Mucosa of descending colon (tissue), 3 donors: ENCODE measurements at places on chromosomes 7 and 10. TPM values are rescaled to one million over a fixed set of nuclear protein-coding genes. Genes with fewer than 3 reads are reported as not detected.

PNLIP gene
- total RNA-seq, result not detected

INA gene
- total RNA-seq, result 0.55 TPM

CXCL12 gene
- total RNA-seq, result 17.1 TPM

GRCh38 chr7:37908221-37908788 lies 8.3 kb downstream of the SFRP4 start:
- DNase-seq, result no peak

- DNase-seq, result no peak
These were observed 220.8 kb downstream of the FANK1 start for GRCh38 chr10:126117196-126117595.

- DNase-seq, result peak; percentile 69
These were observed 94.0 kb upstream of the ZMIZ1 start for GRCh38 chr10:78974617-78975317.

GRCh38 chr7:46100521-46100920 lies 179.4 kb upstream of the IGFBP3 start:
- no peak for DNase-seq

DNA sequence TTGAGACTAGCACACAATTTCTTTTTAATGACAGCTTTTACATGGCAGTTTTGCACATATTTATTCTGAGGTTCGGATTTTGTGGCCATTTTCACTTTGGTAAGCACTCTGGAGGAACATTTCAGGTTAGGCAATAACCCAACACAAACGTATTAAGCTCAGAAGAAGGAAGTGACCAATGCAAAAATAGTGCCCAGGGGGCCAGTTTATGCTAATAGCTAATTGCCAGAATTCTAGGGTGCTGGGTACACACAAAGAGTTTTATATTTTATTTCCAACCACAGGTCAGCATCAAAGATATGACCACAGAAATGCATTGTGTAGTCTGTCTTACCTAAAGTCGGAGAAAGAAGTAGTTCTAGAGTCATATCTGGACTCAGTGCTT lies 8.4 kb upstream of the AGR2 start:
- no peak for DNase-seq

- no peak for DNase-seq
These were observed 5.4 kb upstream of the FIS1 start for GRCh38 chr7:101250324-101250723.

- DNase-seq, result no peak
These were observed 46.7 kb downstream of the TNS3 start for GRCh38 chr7:47535035-47535703.

DNA sequence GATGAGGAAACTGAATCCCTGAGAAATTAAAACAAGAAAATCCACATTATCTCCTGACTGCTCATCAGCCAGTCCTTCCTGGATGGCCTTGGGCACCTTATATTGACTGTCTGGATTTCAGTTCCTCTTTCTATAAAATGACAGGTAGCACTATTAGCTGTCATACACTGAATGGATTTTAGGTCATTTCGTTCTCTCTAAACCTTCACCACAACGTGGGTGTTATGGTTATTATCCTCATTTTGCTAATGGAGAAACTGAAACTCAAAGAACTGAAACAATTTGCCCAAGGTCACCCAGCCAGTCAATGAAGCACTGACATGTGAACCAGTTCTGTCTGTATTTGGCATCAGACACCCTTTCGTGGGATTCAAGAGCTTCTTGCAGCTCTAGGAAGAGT lies 193.8 kb downstream of the CYP26A1 start:
- DNase-seq, result no peak

DNA sequence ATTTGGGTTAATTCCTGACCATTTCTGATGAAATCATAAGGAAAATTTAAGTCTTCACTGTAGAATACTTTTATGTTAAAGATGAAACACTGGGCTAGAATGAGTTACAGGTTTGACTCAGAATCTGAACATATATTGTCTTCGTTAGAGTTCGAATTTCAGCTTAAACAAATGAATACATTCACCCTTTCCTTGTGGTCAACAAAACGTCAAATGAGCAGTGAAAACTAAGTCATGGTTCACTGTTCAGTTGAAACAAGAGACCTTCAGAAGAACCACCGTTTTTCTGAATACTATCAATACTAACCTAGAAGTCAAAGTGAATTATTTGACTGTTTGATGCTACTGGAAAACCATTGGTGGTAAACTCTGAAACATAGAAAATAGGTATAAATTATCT lies 235.2 kb upstream of the ZWINT start:
- DNase-seq, result no peak

DNA sequence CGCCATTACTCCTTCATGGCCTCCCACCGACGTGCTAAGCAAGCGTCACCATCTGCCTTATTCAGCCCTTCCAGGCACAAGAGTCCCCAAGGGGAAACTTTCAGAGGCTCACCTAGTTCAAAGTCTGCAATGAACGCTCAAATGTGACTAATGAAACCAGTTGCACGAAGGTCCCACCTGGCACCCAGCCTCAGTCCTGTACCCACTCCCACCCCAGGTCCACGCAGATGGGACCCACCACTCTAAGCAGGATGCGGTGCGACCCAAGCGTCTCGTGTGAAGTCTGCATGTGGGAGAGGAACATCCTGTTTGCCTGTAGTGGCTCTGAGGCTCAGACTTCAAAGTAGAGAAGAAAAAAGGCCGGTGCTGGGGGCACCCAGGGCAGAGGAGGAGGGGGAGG lies 40.3 kb downstream of the RGS10 start:
- DNase-seq, result peak; percentile 38

- DNase-seq, result no peak
These were observed 47.3 kb upstream of the INSYN2A start for GRCh38 chr10:127243490-127244272.

GRCh38 chr7:24548390-24548789 lies 24.9 kb upstream of the PALS2 start:
- DNase-seq, result no peak

GRCh38 chr10:96512524-96513304 lies 1.0 kb downstream of the TLL2 start:
- DNase-seq, result no peak

GRCh38 chr10:9579110-9579705 lies 1438.5 kb upstream of the CELF2 start:
- DNase-seq, result no peak

DNA sequence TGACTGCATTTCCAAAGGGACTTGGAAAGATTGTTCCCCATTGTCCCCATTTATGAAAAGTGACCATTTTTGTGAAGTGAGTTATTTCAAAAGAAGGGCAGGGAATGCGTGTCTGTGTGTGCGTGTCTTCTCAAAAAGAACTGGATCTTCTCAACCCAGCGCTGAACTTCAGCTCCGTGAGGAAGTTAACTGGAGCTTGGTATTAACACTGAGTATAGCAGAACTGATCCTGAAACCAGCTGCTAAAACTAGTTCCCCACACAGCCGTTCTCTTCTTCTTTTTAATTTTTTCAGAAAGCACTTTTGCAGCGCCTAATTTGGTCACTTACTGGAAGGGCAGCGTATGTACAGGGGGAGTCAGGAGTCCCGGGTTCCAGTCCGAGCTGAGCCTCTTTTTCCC lies 45.8 kb upstream of the PLEKHA1 start:
- no peak for DNase-seq

DNA sequence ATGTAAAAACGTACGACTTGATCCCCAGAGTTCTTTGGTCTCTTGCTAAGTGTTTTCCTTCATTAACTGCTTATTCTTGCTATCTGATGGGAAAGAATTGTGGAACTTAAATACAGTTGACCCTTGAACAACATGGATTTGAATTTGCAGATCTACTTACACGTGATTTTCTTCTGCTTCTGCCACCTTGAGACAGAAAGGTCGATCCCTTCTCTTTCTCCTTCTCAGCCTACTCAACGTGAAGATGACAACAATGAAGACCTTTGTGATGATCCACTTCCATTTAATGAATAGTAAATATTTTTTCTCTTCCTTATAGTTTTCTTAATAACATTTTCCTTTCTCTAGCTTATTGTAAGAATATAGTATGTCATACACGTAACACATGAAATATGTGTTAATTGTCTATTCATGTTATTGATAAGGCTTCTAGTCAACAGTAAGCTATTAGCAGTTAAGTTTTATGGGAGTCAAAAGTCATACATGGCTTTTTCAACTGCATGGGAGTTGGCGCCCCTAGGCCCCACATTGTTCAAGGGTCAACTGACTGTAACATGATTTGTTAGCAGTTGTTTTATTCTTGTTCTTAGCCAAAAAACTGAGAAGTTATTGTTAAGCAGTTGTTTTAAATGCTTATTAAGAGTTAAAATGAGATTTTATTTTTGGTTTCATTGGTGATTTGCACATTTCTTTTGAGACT lies 11.2 kb downstream of the MKLN1 start:
- DNase-seq, result no peak

DNA sequence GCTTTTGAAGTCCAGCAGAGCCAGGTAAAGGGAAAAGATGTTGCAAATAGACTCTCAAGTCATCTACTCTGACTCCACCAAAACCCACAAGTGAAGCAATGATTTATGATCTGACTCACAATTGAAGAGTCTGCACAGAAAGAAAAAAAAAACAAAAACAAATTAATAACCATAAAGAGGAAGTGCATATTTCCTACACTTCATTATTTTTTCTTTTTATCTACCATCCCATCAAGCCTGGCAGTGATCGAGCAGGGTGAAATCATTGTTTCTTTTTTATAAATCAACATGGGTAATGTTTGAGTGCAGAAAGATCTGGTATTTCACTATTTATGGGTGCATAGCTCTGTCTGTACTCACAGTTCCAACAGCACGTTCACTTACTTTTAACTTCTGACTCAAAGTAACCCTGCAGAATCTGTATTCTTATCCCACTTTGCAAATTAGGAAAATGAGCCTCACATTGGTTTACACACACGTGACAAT lies 829.0 kb downstream of the TNS3 start:
- no peak for DNase-seq

GRCh38 chr7:31003721-31004120 lies 40.0 kb downstream of the GHRHR start:
- DNase-seq, result no peak

- DNase-seq, result peak; percentile 47
These were observed at the start of gene ARHGAP22 for GRCh38 chr10:48604991-48605508. ARHGAP22 (minus strand) TSS chr10:48605073; CDS start chr10:48604796, 277 bp downstream.

GRCh38 chr10:43336641-43337318 lies 34.7 kb upstream of the FXYD4 start:
- no peak for DNase-seq
